Left renal cortex interstitium (tissue), 4 donors: ENCODE measurements at places on chromosomes 7 and 10.

DNA sequence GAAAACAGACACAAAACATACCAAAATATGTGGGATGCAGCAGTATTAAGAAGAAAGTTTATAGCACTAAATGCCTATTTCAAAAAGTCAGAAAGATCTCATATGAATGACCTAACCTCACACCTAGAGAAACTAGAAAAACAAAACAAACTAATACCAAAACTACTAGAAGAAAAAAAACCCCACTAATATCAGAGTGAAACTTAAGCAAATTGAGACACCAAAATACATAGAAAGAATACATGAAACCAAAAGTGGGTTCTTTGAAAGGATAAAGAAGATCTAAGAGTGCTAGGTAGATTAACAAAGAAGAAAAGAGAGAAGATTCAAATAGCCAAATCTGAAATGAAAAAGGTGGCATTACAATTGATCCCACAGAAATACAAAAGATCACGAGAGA, 494.1 kb downstream of the SH2D4B start:
- no peak for DNase-seq

GRCh38 chr7:91657483-91658071, 222.9 kb downstream of the MTERF1 start:
- DNase-seq = no peak

DNA sequence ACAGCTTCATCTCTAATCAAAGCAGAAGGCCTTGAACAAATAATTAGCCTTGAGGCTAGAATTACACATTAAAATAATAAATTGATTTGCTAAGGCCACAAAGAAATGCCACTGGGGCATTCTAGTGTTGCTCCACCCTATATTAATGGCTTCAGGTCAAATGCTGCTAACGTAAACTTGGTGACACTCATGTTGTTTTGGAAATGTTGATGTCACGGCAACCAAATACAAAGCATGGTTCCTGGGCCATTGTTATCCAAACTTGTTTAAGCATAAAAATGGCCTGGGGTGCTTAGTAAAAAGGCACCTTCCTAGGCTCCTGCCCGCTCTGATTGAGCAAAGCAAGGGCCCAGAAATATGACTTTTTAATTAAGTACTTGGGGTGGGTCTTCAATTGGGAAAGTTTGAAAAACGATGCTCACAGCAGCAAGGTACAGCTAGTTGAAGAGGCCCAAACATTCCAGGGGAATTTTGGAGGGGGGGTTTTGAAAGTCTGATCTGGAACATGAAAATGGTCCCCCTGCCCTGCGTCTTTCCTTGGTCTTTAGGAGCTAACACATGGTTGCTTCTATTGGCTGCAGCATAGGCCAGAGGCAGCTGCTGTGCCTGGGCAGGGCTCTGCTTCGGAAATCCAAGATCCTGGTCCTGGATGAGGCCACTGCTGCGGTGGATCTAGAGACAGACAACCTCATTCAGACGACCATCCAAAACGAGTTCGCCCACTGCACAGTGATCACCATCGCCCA, 67.8 kb downstream of the ABCC2 start:
- no peak for DNase-seq

DNA sequence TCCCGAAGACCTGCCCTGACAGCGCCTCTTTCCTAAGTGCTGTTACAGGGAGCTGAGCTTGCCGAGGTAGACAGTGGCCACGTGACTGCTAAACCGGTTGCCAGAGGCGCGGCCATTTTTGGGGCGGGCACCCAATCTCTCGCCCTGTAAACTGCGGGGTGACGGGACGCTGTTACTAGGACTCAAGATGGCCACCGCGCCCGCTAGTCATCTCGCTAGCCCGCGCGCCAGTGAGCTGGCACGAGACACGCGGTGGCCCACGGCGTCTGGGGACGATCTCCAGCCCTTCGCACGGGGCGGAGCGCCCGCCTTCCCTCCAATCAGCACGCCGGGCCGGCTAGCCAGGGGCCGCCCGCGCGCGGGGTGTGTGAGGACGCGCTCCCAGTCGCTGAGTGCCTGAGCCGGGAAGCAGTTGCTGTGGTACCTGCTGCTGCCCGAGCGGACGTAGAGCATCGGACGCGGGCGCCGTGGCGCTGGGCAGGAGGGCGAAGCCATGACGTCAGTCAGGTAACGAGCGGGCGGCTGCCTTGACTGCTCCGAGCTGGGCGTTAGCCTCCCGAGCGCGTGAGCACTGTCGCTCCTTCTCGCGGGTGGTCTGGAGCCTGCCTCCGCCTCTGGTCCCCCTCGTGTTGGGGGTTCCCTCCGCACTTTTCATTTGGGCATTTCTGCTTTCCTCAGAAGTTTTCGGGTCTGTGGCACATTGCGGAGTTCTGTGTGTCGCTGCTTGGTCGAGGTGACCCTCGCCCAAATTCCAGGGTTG, 25.5 kb downstream of the ADK start:
- no peak for DNase-seq

DNA sequence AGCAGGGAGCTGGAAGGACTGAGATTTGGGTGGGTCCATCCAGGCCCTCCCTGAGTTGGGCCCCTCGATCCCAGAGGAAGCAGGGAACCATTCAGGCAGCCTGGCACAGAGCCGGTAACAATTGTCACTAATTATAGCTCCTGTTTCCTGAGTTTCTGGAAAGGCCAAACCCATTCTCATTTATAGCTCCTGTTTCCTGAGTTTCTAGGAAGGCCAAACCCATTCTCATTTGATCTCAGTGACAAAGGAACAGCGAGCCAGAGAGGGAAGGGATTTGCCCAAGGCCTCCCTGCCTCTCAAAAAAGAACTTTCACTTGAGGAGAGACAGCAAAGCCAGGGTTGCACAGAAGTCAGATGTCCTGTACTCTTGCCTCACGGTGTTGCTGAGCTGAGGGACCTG, 521.9 kb downstream of the TYW1 start:
- DNase-seq = no peak

GRCh38 chr7:13155188-13155587, 467.8 kb downstream of the ARL4A start:
- DNase-seq = no peak

GRCh38 chr7:87574630-87575029, 26.1 kb downstream of the ABCB1 start:
- DNase-seq = no peak

DNA sequence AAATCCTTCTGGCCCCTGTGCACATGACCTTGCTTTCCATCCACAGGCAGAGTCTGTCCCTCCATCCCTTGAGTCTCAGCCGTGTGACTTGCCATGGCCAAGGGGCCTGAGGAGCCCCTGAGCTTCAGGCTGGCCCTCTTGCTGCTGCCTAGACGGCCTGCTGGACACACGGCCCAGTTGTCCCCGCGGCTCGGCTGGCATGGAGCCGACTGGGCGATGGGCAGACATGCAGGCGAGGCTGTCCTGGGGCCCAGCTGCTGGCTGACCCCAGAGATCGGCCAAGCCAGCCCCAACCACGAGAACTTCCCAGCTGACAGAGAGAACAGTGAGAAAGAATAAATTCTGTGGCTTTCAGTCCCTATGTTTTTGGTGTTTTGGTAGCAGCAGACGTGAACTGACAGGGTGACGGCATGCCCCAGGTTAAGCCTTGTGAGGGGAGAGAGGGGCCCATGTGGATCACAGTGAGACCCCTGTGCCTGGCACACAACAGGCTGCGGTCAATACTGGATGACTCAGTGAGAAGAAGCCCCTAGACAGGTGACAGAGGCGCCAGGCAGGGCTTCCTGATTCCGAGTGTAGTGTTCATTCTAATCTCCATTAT, 11.7 kb downstream of the PRKAG2 start:
- DNase-seq = no peak

DNA sequence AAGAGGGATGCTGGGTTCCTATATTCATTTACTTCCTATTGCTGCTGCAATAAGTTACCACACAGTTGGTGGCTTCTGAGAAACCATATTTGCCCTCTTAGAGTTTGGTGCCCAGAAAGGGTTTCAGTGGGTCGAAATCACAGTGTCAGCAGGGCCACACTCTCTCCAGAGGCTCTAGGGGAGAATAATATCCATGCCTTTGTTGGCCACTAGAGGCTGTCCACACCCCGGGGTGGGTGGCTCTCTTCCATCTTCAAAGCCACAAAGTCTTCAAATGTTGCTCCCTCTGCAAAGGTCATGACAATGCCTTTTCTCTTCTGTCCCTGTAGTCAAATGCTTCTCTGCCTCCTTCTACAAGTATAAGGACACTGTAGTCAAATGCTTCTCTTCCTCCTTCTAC, 989.4 kb downstream of the CCSER2 start:
- no peak for DNase-seq

DNA sequence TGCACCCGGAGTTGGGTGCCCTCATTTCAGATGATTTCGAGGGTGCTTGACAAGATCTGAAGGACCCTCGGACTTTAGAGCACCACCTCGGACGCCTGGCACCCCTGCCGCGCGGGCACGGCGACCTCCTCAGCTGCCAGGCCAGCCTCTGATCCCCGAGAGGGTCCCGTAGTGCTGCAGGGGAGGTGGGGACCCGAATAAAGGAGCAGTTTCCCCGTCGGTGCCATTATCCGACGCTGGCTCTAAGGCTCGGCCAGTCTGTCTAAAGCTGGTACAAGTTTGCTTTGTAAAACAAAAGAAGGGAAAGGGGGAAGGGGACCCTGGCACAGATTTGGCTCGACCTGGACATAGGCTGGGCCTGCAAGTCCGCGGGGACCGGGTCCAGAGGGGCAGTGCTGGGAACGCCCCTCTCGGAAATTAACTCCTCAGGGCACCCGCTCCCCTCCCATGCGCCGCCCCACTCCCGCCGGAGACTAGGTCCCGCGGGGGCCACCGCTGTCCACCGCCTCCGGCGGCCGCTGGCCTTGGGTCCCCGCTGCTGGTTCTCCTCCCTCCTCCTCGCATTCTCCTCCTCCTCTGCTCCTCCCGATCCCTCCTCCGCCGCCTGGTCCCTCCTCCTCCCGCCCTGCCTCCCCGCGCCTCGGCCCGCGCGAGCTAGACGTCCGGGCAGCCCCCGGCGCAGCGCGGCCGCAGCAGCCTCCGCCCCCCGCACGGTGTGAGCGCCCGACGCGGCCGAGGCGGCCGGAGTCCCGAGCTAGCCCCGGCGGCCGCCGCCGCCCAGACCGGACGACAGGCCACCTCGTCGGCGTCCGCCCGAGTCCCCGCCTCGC, at the start of gene EGFR:
Gene EGFR, plus strand, starts transcription at position 657 of the 830 bp plus-strand sequence. CDS start 261 bp downstream, outside the sequence.
- no peak for DNase-seq

DNA sequence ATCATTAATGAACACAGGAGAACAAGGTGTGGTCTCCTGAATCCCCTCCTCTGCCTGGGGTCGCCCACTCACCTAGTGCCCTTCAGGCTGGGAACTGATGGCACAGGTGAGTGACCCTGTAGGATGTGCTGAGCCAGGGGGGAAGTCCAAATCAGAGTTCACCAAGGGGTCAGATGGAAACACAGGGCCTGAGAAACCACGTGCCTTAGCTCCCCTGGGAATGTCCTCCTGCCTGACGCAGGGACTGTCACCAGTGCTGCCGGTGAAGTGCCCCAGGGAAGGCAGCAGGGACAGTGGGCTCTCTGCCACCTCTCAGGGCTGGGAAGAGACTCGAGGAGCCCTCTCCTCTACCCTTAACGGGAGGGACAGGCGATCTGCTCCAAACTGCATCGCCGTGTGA, 5.8 kb upstream of the PYROXD2 start:
- no peak for DNase-seq
